ENCODE measurements at places on chromosomes 3 and 15.
A peak's percentile ranks its signal among the peaks of the same experiment; 100 is the strongest.

DNA sequence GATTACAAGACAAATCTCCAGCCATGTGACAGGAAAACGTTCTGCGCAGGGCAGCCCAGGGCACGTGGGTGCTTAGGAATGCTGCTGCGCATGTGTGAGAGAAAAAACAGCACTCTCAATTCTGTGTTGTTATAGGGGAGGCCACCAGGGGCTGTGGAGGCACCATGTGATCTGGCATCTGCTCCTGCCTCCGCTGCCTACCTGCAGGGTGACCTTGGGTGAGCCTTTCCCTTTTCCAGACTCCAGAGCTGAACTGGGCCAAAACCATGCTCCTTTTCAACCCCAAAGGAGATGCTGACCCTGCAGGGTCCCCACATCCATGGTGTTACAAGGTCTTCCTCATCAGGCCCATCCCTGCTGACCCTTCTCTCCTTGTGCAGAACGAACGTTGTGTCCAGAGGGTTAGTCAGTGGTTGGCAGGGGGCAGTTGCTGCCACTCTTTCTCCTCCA is 81.5 kb upstream of the RASGRF1 start:
- DNase-seq: no peak

GRCh38 chr3:172511783-172512762 is 11.2 kb downstream of the TNFSF10 start:
- DNase-seq: peak; percentile 79

DNA sequence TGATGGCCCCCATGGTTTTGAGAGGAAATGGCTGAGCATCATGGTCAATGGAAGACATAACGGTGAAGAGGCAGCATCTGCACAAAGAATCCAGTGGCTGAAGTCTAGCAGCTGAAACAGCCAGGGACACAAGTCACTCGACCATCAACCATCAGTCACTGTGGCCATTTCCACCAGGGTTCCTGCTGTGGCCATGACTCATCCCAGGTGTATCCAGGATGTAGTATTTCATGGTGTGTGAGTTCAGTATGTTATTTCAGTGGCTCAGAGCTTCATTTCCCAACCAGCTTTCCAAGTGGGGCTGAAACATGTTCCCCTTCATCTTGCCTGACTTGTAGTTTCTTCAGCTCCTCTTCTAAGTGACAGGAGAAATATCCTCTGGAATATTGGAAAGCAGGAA is 47.8 kb upstream of the WNT5A start:
- DNase-seq: no peak

GRCh38 chr3:118548434-118548833 is 486.2 kb downstream of the IGSF11 start:
- no peak for DNase-seq

- peak; percentile 31 for DNase-seq
Measured at GRCh38 chr3:30435861-30436331, 170.5 kb upstream of the TGFBR2 start.

DNA sequence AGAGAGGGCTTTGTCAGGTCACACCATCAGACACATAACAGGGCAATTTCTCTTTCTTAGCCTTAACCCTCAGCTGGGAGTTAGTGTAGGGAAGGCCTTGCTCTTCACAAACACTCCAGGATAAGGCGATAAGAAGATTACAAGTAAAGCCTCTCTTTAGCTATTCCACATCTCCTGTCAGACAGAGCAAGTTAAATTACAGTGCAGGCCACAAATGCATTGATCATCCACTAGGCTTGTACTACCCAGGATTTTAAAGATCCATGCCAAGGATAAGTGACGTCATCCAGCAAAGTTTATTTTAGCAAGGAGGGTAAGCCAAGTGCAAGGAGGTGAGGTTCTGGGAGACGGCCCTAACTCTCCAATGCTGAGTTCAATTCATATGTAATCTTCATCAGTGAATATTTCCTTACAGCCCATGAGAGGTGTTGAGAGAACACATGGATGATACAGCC is 890.6 kb upstream of the NR2F2 start:
- no peak for DNase-seq

GRCh38 chr3:13536832-13537231 is 12.1 kb upstream of the FBLN2 start:
- no peak for DNase-seq

GRCh38 chr3:141646760-141647561 is 91.1 kb upstream of the RNF7 start:
- DNase-seq: no peak

- DNase-seq: no peak
Measured at GRCh38 chr3:113261626-113262303, 50.4 kb downstream of the BOC start.

GRCh38 chr3:71069797-71070196 is 513.7 kb downstream of the FOXP1 start:
- DNase-seq: peak; percentile 72

- DNase-seq: no peak
Measured at GRCh38 chr15:101060576-101061551, 141.7 kb downstream of the LRRK1 start.
